ENCODE measurements at places on chromosomes 1 and 21.
A peak's percentile ranks its signal among the peaks of the same experiment; 100 is the strongest.

DNA sequence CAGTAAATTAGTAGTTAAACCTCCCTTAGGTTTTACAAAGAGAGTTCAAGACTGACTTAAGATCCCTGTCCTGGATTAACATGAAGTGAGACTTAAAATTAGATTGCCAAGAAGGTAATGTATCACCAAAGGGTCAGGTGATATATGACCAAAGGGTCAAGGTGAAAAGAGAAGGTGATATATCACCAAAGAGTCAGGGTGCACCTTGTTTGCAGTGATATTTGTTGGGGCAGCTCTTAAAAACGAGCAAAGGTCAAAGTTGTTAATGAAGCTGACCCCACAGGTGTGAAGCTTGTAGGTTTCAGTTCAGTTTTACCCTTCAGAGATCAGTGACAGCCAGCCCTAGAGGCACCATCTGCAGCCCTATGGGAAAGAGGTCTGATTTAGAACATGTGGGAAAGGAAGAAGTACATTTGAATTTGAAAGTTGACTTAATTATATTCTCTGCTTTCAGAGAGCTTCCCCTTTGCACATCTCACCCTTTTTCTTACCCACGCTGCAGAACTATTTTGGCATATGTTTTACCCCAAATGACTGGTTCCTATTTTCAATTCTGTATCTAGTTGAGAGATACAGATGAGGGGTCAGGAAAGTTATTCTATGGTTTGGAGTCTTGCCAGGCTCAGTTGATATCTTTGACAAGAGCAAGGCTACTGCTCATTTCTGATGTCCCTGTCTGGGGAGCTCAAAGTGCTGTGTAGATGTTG lies 170.8 kb downstream of the S1PR1 start:
- no peak for DNase-seq

DNA sequence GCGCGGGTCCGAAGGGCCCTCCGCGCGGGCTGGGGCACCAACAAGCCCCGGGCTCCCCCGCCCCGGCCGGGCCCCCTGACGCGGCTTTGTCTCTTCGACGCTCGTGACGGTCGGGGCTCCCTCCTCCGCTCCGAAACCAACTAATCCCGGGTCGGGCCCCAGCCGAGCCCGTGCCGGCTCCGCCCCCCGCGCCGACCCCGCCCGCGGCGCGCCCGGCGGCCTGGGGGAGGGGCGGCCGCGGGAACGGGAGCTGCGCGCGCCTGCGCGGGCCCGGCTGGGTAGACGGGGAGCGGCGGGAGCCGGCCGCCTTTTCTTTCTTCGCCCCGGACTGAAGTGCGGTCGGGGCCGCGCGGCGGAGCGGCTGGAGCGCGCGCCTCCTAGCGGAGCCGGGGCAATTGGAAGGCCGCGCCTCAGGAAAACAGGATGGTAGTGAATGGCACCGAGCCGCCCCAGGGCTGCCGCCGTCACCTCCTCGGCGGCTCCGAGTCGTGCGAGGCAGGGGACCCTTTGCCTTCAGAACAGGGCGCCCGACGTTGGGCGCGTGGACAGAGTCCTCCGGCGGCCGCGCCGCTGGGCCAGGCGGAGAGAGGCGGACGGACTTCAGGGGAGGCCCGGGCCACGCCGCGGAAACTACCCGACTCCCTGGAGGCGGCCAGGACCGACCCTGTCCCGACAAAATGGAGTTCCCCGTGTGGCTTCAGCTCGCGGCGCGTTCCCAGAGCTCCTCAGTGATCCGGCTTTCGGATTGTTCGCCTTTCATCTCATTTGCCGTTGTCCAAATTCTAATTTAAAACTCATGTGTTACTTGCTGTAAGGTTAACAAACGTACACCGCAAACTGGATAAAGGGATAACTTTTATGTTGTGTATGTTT lies at the start of gene TP53BP2:
Gene TP53BP2, minus strand, starts transcription at position 138 of the 873 bp plus-strand sequence. CDS start 267 bp downstream, outside the sequence.
- DNase-seq: peak; percentile 95

DNA sequence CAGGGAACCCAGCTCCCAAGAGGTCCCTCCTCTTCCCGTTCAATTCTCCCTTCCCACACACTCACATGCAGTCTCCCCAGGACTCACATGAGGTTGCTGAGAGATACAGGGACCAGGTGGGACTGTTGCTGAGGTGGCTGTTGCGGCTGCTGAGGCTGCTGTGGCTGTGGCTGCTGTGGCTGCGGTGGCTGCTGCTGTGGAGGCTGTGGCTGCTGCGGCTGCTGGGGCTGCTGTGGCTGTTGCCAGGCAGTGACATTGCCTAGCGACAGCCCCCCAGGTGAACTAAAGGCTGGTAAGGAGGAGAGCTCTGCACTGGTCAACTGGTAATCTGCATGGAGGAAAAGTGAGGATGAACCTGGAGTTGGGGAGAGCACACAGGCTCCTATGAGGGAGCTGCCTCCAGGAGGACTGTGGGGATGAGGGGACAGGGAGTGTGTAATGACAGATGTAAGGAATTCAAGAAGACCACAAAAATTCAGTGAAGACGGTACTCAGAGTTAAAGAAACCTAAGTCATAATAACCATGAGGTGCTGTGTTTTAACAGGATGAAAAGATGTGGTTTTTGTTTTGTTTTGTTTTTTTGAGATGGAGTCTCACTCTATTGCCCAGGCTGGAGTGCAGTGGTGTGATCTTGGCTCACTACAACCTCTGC lies 31.8 kb downstream of the MEF2D start:
- DNase-seq: no peak

- DNase-seq: no peak
Observed at GRCh38 chr1:6152181-6152580, 27.9 kb downstream of the CHD5 start.

- DNase-seq: no peak
Observed at GRCh38 chr1:200042119-200042551, 14.6 kb downstream of the NR5A2 start.

GRCh38 chr1:112938210-112938609 lies 17.8 kb downstream of the SLC16A1 start:
- peak; percentile 31 for DNase-seq

- DNase-seq: peak; percentile 69
Observed at GRCh38 chr1:52460694-52461093, 56.3 kb downstream of the PRPF38A start.

Data from MCF 10A (cell line).